HT-29 (cell line): ENCODE measurements at places on chromosomes 16 and 17. TPM values are rescaled to one million over a fixed set of nuclear protein-coding genes. Genes with fewer than 3 reads are reported as not detected.

- no peak for DNase-seq
Observed at GRCh38 chr16:51103590-51103989, 47.5 kb downstream of the SALL1 start.

- DNase-seq: no peak
Observed at GRCh38 chr17:30332057-30332542, 1.8 kb downstream of the TMIGD1 start.

DNA sequence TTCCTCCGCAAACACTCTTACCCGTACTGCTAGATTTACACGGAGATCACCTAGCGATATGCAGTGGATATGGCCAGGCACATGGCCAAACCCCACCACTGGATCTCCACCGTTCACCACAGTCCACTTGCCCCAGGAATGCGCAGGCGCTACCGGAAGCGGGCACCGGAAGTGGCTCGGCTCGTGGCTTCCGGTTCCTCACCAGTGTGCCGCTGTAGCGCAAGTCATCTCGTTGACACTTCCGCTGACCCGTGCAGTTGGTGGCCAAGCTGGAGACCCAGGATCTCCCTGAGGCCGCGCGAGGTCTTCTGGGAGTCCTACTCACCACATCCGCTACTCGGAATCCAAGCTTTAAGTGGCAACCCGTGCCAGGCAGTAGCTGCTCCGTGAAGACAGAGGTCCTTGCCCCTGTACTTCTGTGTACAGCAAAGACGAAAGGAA, 11.5 kb downstream of the ZNF597 start:
- DNase-seq: no peak

DNA sequence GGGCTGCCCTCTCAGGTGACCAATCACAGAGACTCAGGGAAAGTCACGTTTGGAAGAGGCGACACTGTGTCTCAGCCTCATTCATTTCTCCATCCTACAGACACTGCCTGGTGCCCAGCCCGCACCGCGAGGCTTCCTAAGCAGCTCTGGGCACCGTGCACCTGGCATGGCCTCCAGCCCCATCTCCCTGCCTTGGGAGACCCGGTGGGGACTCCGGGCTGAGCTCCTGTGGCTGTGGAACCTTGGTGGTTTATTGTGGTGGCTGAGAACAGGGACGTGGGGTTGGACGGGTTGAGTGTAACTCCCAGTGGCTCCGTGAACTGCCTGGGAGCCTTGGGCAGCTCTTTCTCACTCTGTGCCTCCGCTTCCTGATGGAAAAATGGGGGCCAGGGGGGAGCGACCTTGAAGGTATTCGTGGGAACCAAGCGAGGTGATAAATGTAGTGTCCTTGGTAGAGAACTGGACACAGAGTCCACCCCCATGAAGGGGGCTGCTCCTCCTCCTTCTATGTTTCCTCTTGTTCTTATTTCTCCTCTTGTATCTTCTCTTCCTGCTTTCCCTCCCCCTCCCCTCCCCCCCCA, 215.4 kb downstream of the SEC14L1 start:
- DNase-seq: no peak

GRCh38 chr17:40448639-40449261, 5.5 kb downstream of the IGFBP4 start:
- peak; percentile 88 for DNase-seq

- no peak for DNase-seq
Observed at GRCh38 chr16:64977206-64977920, 144.5 kb downstream of the CDH11 start.

GRCh38 chr16:46577988-46578579, 43.1 kb downstream of the SHCBP1 start:
- DNase-seq: no peak

- DNase-seq: no peak
Observed at GRCh38 chr17:55625521-55625920, 97.1 kb downstream of the TMEM100 start.

GRCh38 chr16:81816793-81817210, 37.7 kb downstream of the PLCG2 start:
- no peak for DNase-seq

The PRSS33 gene
- total RNA-seq: 0.13 TPM in 1 of 2 replicates, not detected in the other
